ENCODE measurements at places on chromosomes 11 and 22. TPM values are rescaled to one million over a fixed set of nuclear protein-coding genes. Genes with fewer than 3 reads are reported as not detected.

Gene BAIAP2L2
- total RNA-seq, result 4.9 TPM

Gene MS4A12
- not detected for total RNA-seq

DNA sequence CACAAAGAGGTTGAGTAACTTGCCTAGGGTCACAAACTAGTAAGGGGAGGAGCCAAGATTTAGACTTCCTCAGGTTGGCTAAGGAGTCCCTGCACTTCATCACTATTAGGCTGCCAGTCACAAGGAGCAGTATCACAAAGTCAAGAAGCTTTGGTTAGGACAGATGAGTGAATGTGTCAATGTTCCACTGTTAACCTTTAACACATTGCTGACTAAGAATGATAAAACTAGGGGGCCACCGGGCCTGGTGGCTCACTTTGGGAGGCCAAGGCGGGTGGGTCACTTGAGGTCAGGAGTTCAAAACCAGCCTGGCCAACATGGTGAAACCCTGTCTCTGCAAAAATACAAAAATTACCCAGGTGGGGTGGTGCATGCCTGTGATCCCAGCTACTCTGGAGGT is 32.0 kb downstream of the TMEM123 start:
- no peak for DNase-seq

Gene HTR3A
- not detected for total RNA-seq

GRCh38 chr11:34519595-34520235 is 6.1 kb upstream of the ELF5 start:
- DNase-seq, result no peak

GRCh38 chr22:44855855-44856254 is 103.5 kb downstream of the ARHGAP8 start:
- DNase-seq, result peak; percentile 2

DNA sequence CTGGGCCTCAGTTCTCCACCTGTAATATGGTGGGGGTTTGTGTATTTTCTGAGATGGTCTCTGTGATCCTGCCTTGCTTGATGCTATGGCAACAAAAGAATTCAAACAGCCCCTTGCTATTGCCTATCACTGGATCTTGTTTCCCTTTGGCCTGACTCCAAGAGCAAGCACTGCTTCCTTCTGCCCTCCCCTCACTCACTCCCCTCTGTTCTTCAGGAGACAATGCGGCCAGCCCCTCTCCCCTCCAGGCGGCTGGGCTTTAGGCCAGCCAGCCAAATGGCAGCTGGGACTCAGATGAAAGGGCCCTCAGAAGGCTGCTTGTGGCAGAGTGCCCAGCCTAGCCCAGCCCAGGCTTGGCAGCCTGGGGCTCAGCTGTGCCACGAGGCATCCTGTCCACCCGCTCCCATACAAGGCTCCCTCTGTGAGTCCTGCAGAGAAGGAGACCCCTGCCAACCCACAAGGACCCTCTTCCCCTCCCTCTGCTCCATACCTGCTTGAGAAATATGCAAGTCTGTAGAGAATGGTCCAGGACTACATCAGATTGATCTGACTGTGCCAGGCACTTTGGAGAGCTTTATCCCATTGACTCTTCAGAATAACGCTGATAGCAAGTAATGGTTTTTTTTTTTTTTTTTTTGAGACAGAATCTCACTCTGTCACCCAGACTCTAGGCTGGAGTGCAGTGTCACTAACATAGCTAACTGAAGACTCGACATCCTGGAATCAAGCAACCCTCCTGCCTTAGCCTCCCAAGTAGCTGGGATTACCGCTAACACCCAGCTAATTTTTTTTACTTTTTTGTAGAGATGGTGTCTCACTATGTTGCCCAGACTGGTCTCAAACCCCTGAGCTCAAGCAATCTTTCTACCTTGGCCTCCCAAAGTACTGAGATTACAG is 7.6 kb upstream of the KCTD14 start:
- DNase-seq, result no peak

GRCh38 chr11:12008790-12009616 is 577 bp upstream of the DKK3 start:
- DNase-seq, result peak; percentile 83

- no peak for DNase-seq
Observed at GRCh38 chr11:15141381-15141780, 26.7 kb downstream of the INSC start.

Gene AKIP1
- 28.7 TPM for total RNA-seq

Gene MUC15
- total RNA-seq, result 0.70 TPM

DNA sequence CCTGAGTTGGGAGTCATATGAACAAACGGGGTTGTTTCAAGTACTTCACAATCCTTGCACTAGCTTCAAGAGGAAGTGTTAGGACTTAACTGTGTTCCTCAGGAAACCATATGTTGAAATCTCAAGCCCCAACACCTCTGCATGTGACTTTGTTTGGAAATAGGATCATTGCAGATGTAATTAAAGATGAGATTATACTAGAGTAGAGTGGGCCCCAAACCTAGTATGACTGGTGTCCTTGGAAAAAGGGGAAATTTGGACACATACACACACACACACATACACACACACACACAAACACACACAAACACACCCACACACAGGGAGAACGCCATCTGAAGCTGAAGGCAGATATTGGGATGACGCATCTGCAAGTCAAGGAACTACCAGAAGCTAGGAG is 6.4 kb upstream of the CEP295 start:
- no peak for DNase-seq

- DNase-seq, result no peak
Observed at GRCh38 chr11:45796461-45796861, 8.5 kb upstream of the SLC35C1 start.

All from Caco-2 (cell line).